ENCODE measurements at places on chromosomes 1 and 21.

GRCh38 chr1:168693197-168693871, 35.7 kb downstream of the DPT start:
- DNase-seq: no peak

DNA sequence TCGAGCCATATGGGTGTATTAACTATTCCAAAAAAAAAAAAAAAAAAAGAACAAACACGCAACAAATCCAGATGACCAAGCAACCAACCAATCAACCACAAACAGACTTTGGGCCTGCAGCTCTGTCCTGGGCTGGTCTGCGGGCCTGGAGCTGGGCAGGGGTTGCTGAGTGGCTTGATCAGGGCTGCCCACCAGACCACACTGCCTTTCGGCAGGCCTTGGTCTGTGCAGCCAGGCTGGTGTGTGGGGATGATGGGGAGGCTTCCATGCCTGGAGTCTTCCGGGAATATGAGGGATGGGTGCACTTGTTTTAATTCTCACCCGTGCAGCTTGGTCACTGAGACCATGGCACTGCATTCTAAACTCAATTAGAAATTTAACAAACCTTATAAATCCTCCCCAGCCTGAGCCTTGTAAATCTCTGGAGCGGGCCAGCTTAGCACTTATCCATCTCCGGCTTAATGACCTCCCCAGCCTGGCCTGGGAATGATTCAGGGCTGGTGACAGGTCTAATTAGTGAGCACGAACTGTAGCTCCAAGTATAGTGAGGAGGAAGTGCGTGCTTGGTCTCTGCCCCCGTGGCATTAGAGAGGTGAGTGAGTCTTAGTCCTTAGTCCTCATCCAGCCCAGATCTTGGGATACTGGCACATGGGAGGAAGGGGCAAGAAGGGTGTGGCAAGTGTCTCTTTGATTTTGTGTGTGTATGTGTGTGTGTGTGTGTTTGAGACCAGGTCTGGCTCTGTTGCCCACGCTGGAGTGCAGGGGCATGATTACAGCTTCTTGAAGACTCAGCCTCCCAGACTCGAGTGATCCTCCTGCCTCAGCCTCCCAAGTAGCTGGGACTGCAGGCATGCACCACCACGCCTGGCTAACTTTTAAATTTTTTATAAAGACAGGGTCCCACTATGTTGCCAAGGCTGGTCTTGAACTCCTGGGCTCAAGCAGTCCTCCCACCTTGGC, 74.6 kb upstream of the CSF3R start:
- no peak for DNase-seq

DNA sequence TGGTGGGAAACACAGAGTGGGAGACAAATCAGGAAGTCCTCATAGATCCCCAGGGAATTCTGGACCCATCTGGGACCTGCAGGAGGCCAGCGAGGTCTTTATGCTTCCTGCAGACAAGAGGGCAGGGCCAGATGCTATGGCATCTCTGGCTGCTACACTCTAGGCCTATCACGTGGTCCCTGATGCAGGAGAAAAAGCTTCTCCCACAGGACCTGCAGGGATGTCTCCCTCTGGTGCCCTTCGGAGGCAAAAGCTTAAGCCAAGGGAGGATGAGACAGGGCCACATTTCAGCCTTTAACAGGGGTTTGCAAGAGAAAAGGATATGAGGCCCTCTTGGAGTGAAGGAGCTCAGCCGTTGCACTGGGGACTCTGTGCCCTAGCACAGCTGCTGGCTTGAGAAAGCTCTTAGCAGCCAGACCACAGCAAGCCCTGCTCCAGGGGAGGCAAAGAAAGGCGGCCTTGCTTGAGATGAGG, 243.0 kb downstream of the C1orf94 start:
- DNase-seq: no peak

DNA sequence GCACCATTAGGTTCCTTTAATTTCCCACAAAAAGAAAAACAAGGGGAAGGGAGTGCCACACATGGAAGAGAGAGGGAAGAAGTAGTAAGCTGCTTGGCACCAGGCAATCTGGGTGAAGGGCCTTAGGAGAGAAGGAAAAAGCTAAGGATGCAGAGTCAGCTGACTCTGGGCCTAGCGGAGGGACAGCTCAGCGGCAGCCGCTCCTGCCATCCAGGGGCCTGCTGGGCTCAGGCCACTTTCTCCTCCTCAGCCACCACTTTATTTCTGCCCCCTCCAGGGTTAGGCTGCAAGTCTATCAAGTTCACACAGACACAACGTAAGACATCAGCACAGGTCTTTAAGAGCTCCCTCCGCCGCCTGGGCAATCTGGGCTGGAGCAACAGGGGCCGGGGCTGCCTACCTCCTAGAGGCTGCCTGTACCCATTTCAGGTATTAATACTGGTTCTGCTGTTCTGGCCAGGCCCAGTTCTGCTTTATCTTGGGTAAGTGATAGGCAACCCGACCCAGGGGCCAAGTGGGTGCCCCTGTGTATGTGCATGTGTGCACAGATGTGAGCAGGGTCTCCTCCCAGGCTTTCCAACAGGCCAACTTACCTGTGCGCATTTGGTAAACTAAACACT, 53.6 kb downstream of the SLC45A1 start:
- DNase-seq: no peak

GRCh38 chr1:202068596-202068995, 54.1 kb upstream of the GPR37L1 start:
- no peak for DNase-seq
